HEK293T (cell line): ENCODE measurements at places on chromosomes 5 and 9.

DNA sequence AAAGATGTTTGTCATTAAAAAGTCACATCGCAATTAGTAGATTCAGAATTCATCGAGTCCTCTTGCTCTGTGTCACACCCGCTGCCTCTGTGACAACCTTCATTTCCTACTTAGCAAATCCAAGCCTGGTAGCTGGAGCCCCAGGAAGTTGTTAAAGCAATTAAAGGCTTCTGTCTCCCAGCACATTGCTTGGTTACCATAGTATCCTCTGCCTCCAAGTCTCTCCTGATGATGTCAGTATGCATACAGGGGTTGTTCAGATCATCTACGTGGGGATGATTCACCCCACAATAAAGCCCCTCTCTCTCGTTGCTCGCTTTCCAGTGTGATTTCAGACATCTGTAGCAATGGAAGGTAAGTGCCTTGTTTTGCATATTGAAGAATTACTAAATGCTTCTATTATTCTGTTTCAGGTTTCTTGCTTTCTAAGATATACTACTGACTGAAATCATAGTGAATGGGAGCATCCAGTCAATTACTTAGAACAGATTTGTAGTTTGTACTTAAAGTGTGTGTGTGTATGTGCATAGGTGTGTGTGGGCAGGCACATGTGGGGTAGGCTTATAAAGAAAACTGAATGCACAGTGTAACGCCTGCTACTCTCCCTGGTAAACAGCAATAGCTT is 52.9 kb downstream of the PAM start:
- peak; percentile 11 for DNase-seq

- DNase-seq: no peak
Measured at GRCh38 chr5:60503771-60504170, 196.2 kb downstream of the DEPDC1B start.

DNA sequence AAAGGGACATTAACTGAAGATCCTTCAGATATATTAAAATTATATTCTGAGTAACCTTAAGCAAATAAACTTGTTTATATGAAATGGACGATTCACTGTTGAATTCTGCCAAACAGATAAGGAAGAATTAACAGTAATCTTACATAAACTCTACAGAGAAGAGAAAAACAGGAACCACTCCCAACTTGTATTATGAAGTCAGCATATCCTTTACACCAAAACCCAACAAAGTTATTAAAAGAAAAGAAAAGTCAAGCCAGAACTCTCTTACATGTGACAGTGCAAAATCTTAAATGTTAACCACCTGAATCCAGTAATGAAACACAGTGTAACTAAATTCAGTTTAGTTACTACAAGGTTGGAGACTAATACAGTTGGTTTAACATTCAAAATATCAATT is 185.8 kb downstream of the DEPDC1B start:
- no peak for DNase-seq

DNA sequence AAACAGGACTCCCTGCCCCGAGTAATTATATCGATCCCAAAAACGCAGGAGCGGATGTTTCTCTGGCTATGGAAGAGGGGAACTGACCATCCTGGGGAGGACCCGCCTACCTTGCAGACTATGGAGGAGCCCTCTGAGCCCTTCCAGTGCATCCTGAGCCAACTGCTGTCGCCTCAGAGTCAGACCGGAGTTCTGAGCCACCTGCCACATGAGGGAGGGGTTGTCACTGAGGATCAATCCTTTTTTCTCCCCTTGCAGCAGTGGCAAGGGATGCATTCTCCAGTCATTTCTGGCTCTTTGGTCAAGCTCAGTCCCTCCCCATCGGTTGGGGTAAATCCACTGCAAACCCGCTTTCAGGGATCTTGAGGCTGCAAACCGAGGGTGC is 709 bp downstream of the FANCG start:
- DNase-seq: no peak

DNA sequence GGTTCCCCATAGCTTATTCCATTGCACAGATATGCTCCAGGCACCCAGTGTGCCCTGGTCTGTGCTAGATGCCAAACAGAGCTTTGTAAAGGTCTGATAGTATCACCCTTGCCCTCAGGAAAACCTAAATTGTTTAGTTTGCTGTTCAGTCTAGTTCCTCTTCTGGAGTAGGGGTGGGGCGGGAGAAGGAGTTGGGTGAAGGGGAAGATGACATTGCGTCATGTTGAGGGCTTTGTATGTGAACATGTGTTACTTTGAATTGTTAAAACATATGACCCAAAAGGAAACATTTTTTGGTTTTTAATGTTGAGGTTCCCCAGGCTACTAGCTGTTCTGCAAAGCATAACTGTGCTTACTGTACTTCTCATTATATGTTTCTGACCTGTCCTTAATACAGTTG is 40.6 kb downstream of the HACD4 start:
- no peak for DNase-seq

DNA sequence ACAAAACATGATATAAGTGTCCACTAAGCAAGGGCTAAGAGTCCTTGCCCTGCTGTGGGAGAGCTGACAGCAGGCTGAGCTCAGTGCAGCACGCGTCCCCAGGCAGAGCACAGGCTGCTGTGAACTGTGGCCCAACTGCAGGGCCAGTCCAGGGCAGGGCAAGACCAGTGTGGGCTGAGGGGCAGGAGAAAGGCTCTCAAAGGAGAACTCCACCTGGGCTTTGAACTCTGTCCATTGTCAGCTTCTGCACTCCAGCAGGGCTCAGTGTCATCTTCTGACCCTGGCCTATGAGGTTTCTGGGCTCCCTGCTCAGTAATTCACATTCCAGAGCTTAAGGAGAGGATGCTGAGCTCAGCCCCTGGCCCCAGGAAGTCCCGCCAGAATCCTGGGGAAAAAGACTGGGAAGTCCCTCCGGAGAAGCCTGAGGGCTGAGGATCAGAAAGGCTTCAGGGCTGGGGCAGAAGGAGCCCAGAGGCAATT is 37.4 kb downstream of the LHFPL2 start:
- no peak for DNase-seq

DNA sequence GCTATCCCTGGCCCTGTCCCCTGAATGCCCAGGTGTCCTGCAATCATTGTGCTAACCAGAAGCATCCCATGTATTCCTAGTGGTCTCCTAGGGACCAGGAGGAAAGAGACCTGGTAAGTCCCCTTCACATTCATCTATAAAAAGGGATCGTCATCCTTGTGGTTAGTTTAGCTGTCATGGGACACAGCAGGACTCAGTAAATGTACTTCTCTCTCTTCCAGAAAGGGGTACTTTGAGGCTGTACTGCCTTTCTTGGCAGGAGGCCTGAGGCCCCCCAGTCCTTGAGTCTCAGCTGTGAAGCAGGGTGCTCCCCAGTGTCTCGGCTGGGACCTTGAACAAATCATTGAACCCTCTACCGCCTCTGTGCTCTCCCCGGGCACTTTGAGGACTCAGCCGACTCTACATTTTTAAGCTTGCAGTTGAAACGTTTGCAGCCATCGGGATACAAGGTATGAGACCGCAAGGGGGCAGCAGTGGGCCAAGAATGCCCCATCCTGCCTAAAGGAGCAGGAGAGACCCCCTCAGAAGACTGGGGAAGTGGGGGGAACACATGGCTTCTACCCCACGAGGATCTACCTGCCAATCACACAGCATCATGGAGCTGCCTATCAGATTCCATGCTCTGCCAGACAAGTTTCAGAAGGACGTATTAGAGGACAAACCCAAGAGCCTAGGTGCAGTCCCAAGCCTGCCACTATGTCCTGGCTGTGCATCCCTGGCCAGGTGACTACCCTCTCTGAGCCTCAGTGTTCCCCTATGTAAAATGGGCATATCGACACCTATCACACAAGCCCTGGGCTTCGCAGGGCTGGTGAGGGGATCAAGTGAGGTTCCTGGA is 2.4 kb upstream of the PHYKPL start:
- DNase-seq: peak; percentile 87

DNA sequence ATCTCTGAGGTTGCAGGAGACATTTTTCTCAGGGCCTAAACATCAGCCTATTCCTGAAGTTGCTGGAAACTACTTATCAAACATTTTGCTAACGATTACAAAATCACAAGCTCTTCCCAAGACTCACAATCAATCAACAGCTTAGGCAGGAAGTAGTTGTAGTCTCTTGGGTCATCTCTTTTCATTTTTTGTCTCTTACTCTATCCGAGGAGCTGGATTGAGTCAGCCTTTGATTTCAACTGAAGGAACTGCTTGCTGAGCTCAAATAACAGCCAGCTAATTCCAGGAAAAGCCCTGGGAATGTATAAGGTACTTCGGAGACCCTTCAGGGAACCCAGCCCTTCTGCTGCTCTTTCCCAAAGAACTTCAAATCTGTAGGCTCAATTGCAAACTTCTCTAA is 398.9 kb downstream of the PLK2 start:
- DNase-seq: no peak

- no peak for DNase-seq
Measured at GRCh38 chr5:41508696-41509398, 1.6 kb downstream of the PLCXD3 start.

DNA sequence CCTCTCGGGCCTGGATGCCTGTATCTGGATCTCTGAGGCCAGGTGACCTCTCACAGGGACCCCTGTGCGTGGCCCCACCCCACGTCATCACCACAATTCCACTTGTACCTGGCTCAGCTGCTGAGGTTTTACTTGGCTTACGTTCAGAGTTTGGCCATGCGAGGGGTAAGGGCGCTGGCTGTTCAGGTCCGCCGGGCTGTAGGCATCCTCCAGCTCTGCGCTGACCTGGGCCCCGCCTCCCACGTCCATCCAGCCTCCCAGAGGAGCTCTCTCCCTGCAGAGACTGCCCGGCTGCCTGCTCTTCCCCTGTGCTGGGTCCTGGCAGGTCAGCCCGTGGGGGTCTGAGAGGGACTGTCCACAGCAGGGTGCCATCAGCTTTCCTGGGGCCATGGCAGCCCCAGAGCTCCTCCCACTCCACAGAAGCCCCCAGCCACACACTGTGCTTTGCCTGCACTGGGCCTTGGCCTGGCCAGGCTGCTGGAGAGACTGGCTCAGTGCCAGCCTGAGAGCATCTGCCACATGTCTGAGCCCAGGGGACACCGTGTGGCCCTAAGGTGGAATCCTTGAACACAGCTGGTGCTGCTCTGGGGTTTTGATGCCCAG is 43.6 kb downstream of the SLC6A3 start:
- no peak for DNase-seq

DNA sequence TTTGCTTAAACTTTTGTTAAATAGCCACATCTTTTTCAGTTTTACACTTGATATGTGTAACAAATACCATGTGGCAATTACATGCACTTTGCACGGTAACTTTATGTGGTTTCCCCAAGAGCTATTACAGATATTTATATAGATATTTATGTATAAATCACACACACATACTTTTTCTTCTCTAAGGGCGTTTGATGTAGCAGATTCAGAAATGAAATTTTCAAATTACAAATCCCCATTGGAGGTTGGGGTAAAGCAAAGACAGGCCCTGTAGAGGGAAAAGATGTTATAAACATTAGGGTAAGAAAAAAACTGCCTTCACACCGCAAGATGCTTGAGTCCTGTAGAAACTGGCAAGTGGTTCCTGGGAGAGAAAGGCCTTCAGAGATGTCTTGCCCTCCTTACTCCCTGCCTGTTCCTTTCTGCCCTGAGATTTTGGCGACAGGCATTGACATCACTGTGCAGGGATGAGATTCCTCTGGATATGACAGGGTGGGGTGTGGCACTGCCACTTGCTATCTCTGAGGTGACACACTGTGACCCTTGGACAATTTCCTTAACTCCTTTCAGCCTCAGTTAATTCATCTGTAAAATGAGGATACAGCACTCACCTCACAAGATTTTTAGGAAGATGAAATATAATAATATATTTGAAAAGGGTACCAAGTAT is 177.9 kb upstream of the TUT7 start:
- no peak for DNase-seq

GRCh38 chr9:93365427-93366118 is 85.9 kb upstream of the FAM120A start:
- DNase-seq: no peak

DNA sequence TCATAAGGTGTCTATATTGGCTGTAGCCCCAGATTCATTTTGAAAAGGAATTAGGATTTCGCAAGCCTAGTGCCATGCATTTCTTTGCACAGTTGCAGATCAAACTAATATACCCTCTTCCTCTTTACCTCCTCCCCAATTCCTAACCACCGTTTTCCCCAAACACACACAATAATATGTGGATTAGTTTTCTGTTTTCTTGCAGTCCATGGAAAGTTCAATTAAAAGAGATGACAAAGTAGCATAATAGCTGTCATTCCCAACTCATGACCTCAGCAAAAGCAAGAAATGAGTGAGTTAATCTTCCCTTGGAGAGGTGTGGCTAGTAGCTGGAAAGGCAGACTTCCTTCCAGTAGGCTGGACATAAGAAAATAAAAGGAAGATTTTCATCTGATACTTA is 349.1 kb downstream of the TMEM232 start:
- no peak for DNase-seq

- no peak for DNase-seq
Measured at GRCh38 chr5:116394186-116394867, 180.3 kb downstream of the SEMA6A start.

DNA sequence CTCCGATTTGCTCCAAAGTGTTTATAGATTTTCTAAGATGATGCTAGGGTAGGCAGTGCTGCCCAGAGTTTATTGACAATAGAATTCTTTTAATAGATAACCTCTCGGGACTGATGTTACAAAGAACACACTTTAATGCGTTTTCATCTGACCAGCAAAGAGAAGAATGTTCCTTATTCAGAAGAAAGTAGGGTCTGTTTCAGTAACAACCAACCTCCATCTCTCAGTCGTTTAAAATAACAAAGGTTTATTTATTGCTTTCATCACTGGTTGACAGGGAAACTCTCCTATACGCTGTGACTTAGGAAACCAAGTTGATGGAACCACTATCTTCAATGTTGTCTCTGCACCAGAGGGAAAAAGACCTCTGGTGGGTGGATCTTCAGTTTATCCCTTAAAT is 55.1 kb upstream of the PAPPA start:
- DNase-seq: no peak

- DNase-seq: no peak
Measured at GRCh38 chr9:135301271-135302263, 178.0 kb upstream of the PPP1R26 start.

DNA sequence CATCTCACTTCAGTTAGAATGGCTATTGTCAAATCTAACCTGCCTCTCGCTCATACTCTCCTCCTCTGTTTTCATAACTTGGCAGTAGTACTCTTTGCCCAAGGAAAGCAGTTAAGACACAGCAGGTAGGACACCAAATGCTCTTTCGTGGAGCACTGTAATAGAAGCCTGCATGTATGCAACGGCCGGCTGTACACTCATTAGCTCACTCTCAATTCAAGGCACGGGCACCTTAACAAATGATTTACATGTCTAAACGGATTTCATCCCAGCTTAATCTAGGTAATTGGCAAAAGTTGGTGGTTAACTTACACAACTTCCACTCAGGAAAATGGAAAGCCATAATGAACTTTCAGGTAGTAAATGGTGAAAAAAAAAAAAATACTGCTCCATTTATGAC is 14.9 kb downstream of the DEPDC1B start:
- no peak for DNase-seq

DNA sequence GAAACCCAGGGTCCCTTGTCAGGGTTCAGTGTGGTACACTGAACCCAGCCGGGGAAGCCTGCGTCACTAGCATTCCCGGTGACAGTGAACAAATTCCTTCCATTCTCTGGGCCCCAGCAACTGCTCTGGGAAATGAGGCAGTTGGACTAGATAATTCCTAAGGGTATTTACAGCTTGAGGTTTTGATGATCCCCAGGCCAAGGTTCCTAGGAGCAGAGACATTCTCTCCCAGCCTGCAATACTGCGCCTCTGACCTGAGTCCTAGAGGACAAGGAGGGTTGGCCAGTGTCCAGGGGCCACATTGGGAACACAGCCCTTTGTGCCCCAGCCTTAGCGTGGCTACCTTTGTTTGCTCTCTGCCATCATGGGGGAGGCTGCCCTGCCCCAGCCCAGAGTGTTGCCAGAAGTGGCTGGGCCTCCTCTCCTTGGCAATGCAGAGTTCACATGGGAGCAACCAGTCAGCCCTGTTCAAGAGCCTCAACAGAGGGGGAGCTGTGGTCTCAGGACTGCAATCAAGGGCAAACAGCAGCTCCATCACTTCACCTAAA is 178.2 kb downstream of the SEC61B start:
- DNase-seq: no peak
